Activated naive CD8-positive, alpha-beta T cell treated with anti-CD3 and anti-CD28 coated beads for 36 hours (primary cell): ENCODE measurements at places on chromosomes 16 and 17.

DNA sequence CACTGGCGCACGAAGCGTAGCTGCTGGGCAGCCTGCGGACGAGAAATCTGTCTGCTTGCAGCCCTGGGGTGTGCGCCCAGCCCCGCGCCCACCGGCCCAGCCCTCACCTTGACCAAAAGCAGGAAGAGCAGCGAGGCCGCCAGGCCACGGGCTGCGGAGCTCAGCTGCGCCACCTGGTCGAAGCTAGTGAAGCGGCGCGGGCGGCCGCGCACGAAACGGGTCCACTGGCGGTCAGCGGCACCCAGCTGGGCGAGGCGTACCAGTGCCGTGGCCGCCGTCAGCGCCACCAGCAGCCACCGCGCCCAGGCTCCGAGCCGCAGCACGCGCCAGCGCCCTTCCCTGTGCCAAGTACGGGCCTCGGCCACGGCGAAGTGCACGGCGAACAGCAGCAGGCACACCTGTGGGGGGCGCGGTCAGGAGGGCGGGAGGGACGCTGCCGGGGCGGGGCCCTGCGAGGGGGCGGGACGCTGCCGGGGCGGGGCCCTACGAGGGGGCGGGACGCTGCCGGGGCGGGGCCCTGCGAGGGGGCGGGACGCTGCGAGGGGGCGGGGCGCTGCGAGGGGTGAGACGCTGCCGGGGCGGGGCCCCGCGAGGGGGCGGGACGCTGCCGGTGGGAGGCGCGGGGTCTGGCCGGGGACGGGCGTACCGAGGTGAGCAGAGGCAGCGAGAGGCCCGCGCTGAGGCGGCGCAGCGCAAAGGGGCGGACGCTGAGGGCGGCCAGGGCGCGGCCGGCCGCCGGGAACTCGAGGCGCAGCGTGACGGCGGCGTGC is 43.2 kb downstream of the TSC2 start:
- DNase-seq = peak; percentile 23

DNA sequence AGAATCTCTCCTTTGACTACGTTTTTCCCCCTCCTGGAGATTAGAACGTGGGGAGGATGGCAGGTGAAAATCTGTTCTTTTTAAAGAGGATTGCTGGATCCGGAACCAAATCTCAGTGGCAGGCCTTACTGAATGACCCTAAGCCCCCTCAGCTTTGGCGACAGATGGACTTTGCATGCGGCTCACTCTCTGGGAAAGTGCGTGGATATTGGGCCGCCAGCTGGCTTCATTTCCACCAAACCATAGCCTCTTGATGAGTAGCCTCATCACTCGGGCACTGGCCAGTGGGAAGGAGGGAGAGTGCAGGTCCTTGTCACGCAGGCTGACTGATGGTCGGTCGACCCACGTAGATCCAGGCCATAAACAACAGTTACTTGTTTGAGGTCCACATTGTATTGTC is 31.3 kb upstream of the CCDC182 start:
- no peak for DNase-seq

DNA sequence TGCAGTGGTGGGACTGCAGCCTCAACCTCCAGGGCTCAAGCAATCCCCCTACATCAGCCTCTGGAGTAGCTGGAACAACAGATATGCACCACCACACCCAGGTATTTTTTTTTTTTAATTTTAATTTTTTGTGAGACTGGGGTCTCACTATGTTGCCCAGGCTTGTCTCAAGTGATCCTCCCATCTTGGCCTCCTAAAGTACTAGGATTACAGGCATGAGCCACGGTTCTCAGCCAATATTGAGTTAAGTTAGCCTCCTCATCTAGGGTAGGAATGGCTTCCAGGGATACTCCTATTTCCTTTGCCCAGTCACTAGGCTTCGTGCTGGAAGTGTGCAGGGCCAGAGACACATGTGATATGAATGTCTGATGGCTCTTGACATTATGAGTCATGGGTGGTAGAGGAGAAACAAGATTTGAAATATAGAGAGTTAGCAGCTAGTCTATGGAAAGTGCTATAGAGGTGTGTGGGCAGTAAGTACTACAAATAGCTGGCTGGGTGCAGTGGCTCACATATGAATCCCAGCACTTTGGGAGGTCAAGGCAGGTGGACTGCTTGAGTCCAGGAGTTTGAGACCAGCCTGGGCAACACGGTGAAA is 8.0 kb upstream of the HES7 start:
- DNase-seq = no peak

- no peak for DNase-seq
Measured at GRCh38 chr16:73059779-73060615, 12.1 kb upstream of the ZFHX3 start.

DNA sequence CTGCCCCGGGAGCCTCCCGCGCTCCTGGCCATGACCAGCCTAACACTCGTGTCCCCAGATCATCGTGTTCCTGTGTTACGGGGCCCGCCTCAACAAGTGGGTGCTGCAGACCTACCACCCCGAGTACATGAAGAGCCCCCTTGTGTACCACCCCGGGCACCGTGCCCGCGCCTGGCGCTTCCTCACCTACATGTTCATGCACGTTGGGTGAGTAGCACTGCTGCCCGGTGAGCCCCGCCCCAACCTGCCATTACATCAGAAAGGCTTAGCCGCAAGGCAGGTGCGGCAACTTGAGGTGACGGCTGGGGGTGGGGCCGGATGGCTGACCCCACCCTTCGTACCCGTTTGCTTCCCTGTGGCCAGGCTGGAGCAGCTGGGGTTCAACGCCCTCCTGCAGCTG is 1.4 kb downstream of the RHBDL1 start:
- no peak for DNase-seq

GRCh38 chr16:83010776-83011720 is 384.3 kb downstream of the CDH13 start:
- no peak for DNase-seq

GRCh38 chr16:560204-560700 is at the start of gene PRR35:
Gene PRR35, plus strand, starts transcription at chr16:560394. Its CDS starts 2,901 bp downstream, at chr16:563295.
- DNase-seq = no peak

DNA sequence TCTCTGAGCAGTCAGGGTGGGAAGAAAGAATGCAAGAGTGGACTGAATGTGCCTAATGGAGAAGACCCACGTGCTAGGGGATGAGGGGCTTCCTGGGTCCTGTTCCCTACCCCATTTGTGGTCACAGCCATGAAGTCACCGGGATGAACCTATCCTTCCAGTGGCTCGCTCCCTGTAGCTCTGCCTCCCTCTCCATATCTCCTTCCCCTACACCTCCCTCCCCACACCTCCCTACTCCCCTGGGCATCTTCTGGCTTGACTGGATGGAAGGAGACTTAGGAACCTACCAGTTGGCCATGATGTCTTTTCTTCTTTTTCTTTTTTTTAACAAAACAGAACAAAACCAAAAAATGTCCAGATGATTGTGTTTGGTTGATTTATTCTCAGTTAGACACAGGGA is 14.1 kb downstream of the IGFBP4 start:
- no peak for DNase-seq

DNA sequence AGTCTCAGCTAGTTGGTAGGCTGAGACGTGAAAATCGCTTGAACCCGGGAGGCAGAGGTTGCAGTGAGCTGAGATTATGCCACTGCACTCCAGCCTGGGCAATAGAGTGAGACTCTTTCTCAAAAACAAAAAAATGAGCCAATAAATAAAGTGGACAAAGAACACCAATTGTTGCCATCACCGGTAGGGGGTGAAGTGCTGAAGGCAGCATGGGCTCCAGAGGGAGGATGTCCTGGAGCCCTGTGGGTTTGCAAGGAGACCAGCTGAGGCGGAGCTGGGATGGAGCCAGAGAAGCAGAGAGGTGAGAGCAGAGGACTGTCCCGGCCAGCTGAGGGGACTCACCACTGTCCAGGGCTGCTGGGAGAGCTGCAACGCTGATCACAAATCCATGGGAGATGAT is 13.8 kb downstream of the CHST6 start:
- DNase-seq = no peak

DNA sequence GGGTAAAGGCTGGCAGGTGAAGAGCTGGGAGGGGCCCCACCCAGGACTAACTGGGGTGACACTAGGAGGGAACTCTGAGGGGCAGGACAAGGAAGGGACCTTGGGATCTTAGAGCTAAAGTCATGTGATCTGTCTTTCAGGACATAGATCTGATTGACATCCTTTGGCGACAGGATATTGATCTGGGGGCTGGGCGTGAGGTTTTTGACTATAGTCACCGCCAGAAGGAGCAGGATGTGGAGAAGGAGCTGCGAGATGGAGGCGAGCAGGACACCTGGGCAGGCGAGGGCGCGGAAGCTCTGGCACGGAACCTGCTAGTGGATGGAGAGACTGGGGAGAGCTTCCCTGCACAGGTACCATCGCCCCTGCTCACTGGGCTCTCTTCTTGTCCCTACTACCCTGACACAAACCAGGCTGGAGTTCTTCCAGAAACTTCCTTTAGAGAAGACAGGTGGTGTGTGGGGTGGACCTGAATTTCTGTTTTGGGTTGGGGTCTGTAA is 8.1 kb downstream of the NFE2L1 start:
- DNase-seq = no peak

DNA sequence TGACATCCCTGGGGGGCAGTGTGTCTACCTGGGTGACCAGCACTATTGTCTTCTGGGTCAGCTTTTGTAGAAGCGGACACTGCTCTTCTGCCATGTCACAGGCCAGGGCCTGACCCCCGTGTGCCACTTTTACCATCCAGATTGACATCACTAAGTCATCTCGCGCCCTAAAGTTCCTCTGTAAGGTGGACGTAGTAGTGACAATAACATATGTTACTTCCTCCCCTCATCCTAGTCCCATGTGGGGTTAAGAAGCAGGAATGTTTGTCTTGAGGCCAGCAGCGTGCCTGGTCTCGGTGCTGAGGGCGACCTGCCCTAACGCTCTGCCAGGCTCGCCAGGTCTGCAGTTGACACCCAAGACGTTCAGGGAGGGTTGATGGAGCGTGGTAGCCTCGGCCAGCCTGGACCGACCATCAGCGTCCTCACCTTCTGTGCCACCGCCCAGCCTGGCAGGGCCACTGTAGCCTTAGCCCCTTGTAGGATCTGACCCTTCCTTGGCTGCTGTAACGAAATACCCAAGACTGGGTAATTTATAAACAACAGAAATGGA is 20.7 kb downstream of the GAA start:
- DNase-seq = no peak
